Hepatocyte (in vitro differentiated cells): ENCODE measurements at places on chromosomes 1 and 21. TPM values are rescaled to one million over a fixed set of nuclear protein-coding genes. Genes with fewer than 3 reads are reported as not detected.

The IL24 gene
- total RNA-seq: 0.12 TPM in 1 of 2 replicates, not detected in the other

The ASPM gene
- total RNA-seq: 7.6 and 8.2 TPM in 2 replicates

The LAMTOR2 gene
- total RNA-seq: 48.5 and 73.1 TPM in 2 replicates

The C4BPA gene
- total RNA-seq: 17.2 and 23.5 TPM in 2 replicates

The OR2T11 gene
- not detected in 2 replicates for total RNA-seq

The ANGPTL7 gene
- 19.7 and 25.6 TPM in 2 replicates for total RNA-seq

The SIK1 gene
- total RNA-seq: 22.8 and 29.3 TPM in 2 replicates

The LCE2A gene
- total RNA-seq: not detected in 2 replicates

The RRP1B gene
- 19.2 and 20.3 TPM in 2 replicates for total RNA-seq

The CRNN gene
- not detected in 2 replicates for total RNA-seq

The SV2A gene
- total RNA-seq: 4.5 and 5.0 TPM in 2 replicates

The RPTN gene
- total RNA-seq: not detected in 2 replicates

The ZNF362 gene
- 22.5 and 29.1 TPM in 2 replicates for total RNA-seq

The CFAP107 gene
- not detected in 2 replicates for total RNA-seq
